Upper lobe of left lung (tissue), 6 donors: ENCODE measurements at places on chromosomes 2 and 18.

GRCh38 chr2:171800639-171801038, 93.4 kb downstream of the SLC25A12 start:
- no peaks in the 10 kb centered on the region for H3K27me3 ChIP-seq
- no peaks in the 10 kb centered on the region for H3K4me1 ChIP-seq

- DNase-seq: peak; percentile 17
- no peak overlapping the region for H3K4me3 ChIP-seq
- H3K27ac ChIP-seq: no peak overlapping the region
- no peaks in the 10 kb centered on the region for H3K36me3 ChIP-seq
- H3K4me1 ChIP-seq: no peaks in the 10 kb centered on the region
Measured at GRCh38 chr2:187338679-187339121, 109.4 kb downstream of the CALCRL start.

DNA sequence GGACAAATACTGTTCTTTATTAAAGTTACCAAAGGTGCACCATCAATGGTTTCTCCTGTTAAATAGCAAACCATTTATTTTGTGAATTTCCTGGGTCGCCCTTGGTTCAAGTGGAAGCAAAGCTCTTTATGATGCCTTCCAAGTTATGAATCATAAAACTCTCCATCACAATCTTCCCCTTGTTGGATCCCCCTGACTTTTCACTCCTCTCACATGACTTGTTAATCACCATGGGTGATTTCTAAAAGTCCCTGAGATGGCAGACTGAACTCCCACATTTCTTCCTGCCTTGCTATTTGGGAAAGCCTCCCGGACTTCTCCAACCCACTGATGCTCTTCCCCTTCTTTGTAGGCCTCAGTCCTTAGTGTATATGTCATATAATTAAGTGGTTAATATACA, 176.0 kb downstream of the THADA start:
- H3K4me1 ChIP-seq: peaks cover 13% of the 10 kb centered on the region
- no peak for DNase-seq
- no peaks in the 10 kb centered on the region for H3K27me3 ChIP-seq

- peak overlapping the region; percentile 96 for H3K27ac ChIP-seq
- no peak overlapping the region for H3K4me3 ChIP-seq
- H3K27me3 ChIP-seq: peaks cover 2% of the 10 kb centered on the region
- DNase-seq: peak; percentile 50
Measured at GRCh38 chr2:127661072-127661649, 14.2 kb downstream of the LIMS2 start.

DNA sequence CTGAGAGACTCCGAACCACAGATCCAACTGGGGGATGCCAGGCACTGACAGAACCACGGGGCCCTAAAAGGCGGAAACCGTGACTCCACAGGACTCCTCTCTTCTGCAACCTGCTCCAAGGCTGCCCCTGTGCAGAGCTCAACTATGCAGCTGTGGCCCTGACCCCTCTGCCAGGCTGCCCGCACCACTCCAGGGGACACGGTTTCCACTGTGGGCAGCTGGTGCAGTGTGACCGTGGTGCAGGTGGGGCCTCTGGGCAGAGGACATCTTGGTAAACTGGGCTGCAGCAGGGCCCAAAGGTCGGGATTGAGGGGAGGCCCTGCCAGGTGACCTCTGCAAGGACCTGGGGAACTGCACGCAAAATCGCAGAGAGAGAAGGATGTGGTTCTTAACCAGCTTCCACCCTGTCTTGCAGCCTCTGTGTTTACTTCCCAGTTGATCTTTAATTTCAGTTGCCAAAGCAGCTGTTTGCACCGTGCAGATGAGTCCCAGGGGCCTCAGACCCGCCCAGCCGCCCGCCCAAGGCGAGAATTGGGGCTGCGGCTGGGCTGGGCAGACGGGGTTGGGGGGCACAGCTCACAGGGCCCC, 104.6 kb upstream of the CTDP1 start:
- H3K27ac ChIP-seq: no peak overlapping the region
- H3K4me3 ChIP-seq: no peak overlapping the region
- no peaks in the 10 kb centered on the region for H3K27me3 ChIP-seq
- H3K36me3 ChIP-seq: no peaks in the 10 kb centered on the region
- H3K4me1 ChIP-seq: peaks cover 9% of the 10 kb centered on the region

GRCh38 chr2:85853499-85854165, 35.2 kb downstream of the ST3GAL5 start:
- no peak overlapping the region for H3K4me3 ChIP-seq
- no peak for DNase-seq
- peaks cover 7% of the 10 kb centered on the region for H3K36me3 ChIP-seq
- no peaks in the 10 kb centered on the region for H3K27me3 ChIP-seq
- H3K4me1 ChIP-seq: peaks cover 11% of the 10 kb centered on the region

DNA sequence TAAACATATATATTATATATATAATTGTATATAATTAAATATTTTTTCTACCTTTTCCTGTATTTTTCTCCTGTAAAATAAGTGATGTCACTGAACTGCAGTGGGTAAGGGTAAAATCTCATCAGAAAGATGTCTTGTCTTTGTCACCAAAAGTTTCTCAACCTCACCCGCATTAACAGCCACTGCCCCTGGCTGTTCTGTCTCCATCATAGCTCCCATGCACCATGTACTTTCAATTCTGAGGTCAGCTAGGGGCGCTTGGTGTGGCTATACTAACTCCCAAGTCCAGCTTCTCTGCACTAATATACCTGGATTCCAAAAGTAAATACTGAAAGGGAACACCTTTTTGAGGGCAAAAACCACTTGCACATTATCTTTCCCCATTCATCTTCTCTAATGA, 46.6 kb downstream of the MAP2 start:
- H3K4me3 ChIP-seq: no peak overlapping the region
- peaks cover 18% of the 10 kb centered on the region for H3K4me1 ChIP-seq
- no peaks in the 10 kb centered on the region for H3K27me3 ChIP-seq

DNA sequence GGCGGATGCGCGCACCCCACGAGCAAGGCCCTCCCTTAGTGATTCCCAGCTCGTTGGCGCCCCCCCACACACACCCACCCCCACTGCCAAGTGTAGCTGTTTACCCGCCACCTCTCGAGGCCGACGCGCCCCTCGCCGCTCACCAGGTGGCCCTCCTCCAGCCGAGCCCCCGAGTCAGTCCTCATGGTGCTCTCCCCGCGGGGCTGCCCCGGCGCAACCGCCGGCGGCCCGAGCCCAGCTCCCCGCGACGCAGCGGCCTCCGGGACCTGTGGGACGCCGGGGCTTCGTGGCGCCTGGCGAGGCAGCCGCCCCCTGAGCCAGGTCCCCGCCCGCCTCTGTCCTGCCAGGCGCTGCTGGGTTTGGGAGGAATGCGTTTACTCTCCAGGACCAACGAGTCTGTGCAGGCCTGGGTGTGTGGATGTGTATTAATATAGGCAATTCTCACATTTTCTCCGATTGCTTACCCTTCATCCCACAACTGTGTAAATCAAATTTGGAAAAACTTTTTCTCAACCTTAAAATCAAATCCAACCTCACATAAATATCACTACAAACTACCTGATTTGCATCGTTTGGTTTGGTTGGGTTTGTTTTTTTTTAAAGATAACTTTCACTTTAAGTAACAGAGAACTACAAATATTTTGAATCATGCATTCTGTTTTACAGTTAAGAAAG, at the start of gene TMEM237:
TMEM237 (minus strand) TSS at position 288 of the 675 bp plus-strand sequence; CDS start at position 185, 103 bp downstream.
- peak; percentile 90 for DNase-seq
- H3K4me3 ChIP-seq: peak within 1 kb of the TSS; percentile 91
- no peaks in the 10 kb centered on the region for H3K27me3 ChIP-seq
- H3K27ac ChIP-seq: peak within 1 kb of the TSS; percentile 89

GRCh38 chr2:234212534-234212933, 162.0 kb downstream of the SPP2 start:
- no peaks in the 10 kb centered on the region for H3K36me3 ChIP-seq
- no peak overlapping the region for H3K27ac ChIP-seq
- H3K4me1 ChIP-seq: no peaks in the 10 kb centered on the region
- H3K27me3 ChIP-seq: no peaks in the 10 kb centered on the region
- no peak overlapping the region for H3K4me3 ChIP-seq
